ENCODE measurements at places on chromosomes 6 and 20.

DNA sequence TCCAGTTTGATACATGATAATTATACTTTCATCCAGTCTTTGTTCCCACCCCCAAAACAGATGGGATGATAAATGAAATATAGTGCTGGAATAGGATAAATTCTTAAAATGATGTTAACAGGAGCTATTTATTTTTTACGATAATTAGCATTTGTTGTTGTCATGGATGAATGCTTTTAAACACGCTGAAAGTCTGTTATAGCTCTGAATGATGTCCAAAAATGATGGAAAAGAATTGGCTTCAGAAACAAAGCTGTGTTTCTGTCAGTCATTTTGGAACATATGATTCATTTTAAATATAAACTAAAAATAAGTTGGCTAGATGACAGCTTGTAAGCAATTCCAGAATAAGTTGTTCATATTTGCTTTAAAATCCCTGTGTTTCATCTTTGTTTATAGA, 237.4 kb downstream of the GRIK2 start:
- DNase-seq: no peak

DNA sequence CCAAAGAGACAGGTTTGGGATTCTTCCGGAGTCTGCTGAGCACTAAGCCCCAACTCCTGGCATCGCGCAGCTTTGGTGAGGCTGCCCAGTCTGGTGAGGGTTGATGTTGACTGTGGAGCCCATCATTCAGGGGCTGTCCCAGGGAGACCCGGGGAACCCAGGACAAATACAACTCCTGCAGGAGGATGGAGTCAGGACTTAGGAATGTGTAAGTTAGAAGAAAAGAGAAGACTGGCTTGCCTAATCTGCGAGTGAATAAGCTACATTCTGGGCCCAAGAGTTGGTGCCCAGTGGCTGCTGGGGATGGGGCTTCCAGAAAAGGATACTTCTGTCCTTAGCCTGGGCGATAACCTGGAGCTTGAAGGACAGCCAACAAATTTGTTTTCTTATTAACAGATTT, 47.9 kb downstream of the STK35 start:
- no peak for DNase-seq

GRCh38 chr6:106177786-106178185, 91.7 kb downstream of the PRDM1 start:
- DNase-seq: no peak

GRCh38 chr6:100901582-100901981, 20.5 kb upstream of the ASCC3 start:
- no peak for DNase-seq

DNA sequence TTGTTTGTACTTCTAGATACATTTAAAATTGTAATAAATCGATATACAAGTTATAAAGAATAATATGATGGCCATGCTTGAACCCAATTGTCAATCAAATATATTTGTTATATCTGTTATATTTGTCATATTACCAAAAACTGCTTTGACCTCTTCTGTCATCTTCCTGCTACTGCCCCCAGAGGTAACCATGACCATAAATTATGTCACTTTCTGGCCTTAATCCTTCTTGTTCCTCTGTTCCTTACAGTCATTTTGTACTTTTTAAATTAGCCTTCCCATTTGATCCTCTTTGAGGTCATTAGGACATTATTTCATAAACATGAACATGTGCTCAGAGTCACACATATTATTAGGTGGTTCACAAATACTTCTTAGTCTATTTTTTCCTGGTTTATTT, 124.7 kb downstream of the HFE start:
- DNase-seq: no peak

DNA sequence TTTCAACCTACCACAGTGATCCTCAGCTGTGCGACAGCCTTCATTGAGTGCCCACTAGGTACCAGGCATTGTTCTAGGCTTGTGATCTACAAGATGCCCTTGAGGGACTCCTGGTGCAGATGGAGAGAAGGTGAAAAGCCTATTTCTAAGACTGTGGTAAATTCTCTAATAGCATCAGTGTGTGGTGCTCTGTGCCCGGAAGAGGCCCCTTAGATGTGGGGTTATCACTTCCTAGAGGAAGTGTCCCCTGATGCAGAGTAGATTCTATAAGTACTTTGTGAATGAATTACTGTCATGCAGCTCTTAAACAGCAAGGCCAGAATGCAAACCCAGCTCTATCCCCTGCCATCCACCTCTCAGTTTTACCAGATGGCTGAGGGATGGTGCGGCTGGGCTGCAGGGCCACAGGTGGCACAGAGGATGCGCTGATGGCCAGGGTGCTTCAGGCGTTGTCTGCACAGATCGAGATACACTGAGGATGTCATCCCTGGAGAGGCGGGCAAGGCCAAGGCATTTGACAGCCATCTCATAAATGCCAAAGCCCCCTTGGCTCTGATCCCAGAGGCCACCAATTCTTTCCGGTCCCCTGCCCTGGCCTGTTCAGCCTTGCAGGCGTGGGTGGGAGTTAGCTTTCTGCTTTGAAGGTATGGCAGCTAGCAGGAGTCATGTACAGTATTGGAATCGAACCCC, 96.7 kb downstream of the TOX2 start:
- DNase-seq: no peak

GRCh38 chr20:40676491-40677269, 12.4 kb downstream of the MAFB start:
- DNase-seq: no peak

DNA sequence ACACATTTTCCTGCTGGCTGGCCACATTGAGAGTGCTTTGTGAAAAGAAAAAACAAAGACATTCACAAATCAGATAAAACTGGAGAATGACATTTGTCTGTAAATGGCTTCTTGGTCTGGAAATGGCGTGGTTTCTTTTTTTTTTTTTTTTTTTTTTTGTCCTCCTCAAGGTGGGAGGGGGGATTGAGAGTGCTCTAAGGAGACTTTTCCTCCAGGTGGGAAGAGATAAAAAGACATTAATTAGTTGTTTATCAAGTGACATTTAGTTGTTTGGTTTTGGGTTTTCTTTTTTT, 40.4 kb downstream of the GNAS start:
- DNase-seq: no peak

DNA sequence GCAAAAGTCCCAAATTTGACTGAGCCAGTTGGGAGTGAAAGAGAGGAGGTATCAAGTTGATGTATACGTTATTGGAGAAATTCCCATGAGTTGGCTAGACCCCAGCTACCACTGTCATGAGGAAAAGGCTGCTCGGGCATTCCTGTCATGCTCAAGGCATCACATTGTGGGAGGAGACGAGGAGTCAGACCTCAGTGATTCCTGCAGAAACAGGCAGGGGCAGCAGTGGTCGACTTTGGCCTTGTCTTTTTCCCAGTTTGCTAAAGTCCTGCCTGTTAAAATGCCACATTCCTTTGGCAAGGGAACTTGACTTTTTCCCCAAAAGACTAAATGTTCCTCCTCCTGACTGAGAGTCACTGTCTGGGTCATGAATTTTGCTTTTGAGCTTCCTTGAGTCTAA, 295.5 kb upstream of the HS3ST5 start:
- DNase-seq: no peak

Measured in stimulated activated CD8-positive, alpha-beta memory T cell treated with anti-CD3 and anti-CD28 coated beads, Interleukin-12 subunit alpha, Interleukin-12 subunit beta, amount 100 ng/mL, for 1 hour (primary cell).